ENCODE measurements at places on chromosomes 2 and 18.

DNA sequence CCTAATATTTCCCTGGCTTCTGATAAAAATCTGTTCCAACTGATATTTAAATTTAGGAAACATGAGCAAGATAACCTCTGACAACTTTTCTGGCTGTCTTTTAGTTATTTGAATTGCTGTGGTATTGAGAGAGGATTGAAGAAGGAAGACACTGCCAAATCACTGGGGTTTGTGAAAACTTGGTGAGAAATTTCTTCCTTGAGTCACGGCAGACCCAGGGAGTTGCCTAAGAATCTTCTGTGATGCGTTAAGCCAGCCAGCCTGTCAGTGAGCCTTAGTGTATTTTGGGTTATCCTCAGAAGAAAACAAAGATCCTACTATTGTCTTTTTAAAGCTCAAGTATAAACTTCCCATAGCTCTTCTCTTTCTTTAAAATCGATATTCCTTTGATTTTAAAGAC, 17.5 kb upstream of the DOK6 start:
- no peak for DNase-seq

GRCh38 chr2:234608946-234609345, 112.1 kb upstream of the ARL4C start:
- DNase-seq: no peak

- no peak for DNase-seq
Measured at GRCh38 chr2:106537047-106537446, 49.9 kb downstream of the CD8B2 start.

- DNase-seq: no peak
Measured at GRCh38 chr18:370751-371608, 103.1 kb upstream of the THOC1 start.

DNA sequence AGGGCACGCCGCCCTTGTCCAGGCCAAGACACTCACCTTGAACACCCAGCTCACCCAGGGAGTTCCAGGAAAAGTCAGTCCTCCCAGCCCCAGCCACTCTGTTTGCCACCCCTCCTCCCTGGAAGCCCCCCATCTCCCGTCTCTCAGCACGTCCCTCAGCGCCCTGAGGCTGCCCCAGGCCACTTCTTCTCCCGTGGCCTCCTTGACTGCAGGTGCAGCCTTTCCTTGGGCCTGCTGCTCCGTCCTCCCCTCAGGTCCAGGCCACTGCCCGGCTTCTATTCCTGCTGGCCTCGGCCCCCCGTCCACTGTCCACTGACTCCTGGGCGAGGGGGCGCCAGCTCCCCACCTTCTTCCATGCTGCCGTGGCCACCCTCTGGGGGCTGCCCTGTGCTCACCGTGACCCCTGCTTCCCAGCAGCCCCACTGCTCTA, 239.1 kb downstream of the HDAC4 start:
- DNase-seq: no peak

DNA sequence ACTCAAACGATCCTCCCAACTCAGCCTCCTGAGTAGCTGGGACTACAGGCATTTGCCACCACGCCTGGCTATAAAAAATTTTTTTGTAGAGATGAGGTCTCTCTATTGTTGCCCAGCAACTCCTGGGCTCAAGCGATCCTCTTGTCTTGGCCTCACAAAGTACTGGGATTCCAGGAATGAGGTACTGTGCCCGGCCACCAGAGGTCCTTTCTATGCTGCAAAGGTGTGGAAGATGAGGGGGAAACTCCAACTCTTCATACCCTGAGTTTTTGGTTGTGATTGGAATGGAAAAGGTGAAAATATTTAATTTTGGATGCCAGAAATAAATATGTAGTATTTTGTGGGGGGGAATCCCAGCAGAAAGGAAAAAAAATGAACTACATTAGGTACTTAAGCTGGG, 36.0 kb downstream of the MRPL33 start:
- no peak for DNase-seq

- DNase-seq: no peak
Measured at GRCh38 chr2:222127660-222128059, 171.1 kb downstream of the PAX3 start.

- no peak for DNase-seq
Measured at GRCh38 chr2:171651667-171652415, 35.4 kb upstream of the DYNC1I2 start.

- DNase-seq: no peak
Measured at GRCh38 chr2:205995260-205995659, 90.7 kb downstream of the INO80D start.

GRCh38 chr2:110713513-110714362, 18.6 kb upstream of the ACOXL start:
- DNase-seq: no peak

GRCh38 chr2:29894822-29895614, 26.4 kb downstream of the ALK start:
- DNase-seq: no peak

DNA sequence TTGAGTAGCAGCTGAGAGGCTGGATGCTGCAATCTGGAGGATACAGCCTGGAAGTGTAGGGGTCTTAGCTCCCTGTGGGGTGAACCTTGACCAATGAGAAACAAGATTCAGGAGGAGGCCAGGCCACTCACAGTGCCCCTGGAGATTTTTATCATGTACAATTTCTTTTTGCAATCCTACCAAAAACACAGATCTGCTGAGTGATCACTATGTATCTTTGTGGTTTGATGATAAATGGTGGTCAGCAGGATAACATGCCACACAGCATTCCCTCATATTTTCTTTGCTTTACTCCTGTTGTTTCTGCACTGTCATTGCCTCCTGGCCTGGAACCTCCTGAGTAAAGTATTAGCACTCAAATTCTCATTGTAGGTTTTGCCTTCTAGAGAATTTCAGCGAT, 357.9 kb downstream of the THSD7B start:
- no peak for DNase-seq

GRCh38 chr2:216281876-216282275, 90.4 kb downstream of the MARCHF4 start:
- DNase-seq: no peak

- peak; percentile 20 for DNase-seq
Measured at GRCh38 chr18:48030616-48031480, 100.4 kb upstream of the SMAD2 start.

- no peak for DNase-seq
Measured at GRCh38 chr2:47628904-47629303, 154.0 kb upstream of the MSH6 start.

DNA sequence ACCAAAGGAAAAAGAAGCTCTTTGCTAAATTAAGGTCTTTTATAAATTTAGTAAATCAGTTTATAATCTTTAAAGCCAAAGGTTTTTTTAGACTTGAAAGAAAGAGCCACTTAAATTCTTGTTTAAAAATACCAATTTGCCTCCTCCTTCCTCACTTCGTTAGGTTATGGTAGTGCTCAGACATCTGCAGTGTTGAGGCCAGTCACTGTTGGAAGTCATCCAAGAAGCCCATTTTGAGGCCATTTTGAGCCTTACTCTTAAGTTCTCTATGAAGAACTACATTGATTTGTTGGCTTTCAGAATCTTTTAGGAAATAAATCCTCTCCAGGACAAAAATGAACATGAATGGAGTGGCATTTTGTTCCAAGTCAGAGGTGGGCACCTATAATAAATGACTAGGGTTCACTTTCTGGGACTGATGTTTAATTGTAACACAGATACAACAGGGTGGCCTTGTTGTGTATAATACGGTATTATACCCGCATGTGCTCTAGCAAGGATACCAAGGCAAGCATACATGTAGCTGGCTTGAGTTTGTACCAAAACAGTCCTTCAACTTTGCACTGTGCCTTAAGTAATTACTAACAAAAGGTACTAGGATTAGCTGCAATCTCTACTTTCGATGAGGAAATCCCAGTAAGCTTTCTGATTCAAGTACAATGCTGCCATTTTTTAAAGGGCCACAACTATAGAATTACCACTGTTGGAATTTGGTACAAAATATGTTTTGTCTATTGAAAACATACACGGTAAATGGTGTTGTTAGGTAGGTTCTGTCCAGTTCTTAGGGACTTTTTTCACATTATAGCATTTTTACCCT, 22.8 kb downstream of the SLC66A3 start:
- no peak for DNase-seq

- DNase-seq: no peak
Measured at GRCh38 chr18:13178976-13179375, 39.6 kb upstream of the LDLRAD4 start.

- no peak for DNase-seq
Measured at GRCh38 chr18:74453642-74454198, 3.4 kb downstream of the DIPK1C start.

- DNase-seq: no peak
Measured at GRCh38 chr2:174312581-174313234, 22.0 kb upstream of the SP9 start.

DNA sequence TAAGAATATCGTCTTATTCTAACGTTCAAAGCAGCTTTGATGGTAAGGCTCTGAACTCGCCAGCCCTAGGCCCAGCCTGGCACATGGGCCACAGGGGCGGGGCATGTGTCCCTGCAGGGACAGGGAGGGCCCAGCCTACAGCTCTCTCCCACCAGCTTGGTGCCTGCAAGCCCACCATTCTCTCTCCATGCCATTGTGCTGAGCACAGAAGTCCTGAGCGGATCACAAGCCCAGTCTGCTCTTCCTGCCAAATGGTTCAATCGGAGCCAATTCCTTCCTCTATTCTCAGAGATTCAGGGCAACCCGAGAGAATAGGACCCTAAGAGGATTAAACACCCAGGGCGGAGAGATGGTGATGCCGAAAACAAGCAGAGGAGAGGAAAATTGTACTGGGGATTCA, 50.3 kb upstream of the APCDD1 start:
- no peak for DNase-seq

DNA sequence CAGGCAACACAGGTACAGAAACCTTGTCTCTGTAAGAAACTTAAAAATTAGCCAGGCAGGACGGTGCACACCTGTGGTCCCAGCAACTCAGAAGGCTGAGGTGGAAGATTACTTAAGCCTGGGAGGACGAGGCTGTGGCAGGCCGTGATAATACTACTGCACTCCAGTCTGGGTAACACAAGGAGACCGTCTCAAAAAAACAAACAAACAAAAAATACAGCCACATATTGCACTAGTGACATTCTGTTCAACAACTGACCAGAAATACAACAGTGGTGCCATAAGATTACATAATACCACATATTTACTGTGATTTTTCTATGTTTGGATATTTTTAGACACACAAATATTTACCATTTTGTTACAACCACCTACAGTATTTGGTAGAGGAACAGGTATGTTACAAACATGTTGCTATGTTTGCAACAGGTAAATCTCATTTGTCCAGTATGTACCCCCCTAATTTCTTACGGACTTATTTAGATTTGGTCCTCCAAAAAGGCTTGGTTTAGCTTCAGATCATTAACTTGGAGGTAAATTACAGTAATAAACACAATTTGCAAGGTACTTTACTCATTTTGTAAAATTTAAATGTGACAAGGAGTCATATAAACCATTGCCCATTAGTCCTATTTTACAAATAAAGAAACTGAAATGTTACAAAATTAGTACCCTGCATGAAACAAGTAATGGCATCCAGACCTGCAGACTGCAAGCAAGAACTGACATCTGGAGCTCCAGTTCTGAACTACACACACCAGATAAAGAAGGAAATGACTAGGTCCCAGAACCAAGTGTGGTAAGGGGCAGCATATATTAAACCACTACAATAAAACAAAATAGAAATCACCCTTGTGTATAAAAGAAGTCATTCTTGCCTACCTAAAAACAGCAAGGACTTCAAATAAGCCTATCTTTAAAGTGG, 36.8 kb downstream of the TRIP12 start:
- no peak for DNase-seq

GRCh38 chr2:20231159-20231558, 6.2 kb upstream of the SDC1 start:
- no peak for DNase-seq

- no peak for DNase-seq
Measured at GRCh38 chr2:20424300-20425290, 22.3 kb upstream of the RHOB start.

- no peak for DNase-seq
Measured at GRCh38 chr2:117537032-117537431, 277.5 kb upstream of the DDX18 start.

DNA sequence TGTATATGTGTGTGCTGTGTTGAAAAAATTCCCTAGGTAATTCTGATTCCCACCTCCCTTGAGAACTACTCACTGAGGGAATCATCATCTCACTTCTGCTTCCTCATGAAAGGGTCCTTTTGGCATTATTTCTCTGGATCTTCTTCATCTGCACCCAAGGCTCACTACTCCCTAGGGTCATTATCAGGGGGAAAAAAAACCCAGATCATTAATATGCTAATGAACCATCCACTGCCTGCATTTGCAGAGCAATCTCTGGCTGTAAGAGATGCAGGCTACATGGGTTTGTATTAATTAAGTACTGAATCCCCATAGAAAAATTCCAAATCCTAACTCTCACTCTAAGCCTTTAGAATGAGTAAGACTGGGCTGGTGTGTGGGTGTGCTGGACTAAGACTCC, 68.0 kb upstream of the IGFBP5 start:
- no peak for DNase-seq

DNA sequence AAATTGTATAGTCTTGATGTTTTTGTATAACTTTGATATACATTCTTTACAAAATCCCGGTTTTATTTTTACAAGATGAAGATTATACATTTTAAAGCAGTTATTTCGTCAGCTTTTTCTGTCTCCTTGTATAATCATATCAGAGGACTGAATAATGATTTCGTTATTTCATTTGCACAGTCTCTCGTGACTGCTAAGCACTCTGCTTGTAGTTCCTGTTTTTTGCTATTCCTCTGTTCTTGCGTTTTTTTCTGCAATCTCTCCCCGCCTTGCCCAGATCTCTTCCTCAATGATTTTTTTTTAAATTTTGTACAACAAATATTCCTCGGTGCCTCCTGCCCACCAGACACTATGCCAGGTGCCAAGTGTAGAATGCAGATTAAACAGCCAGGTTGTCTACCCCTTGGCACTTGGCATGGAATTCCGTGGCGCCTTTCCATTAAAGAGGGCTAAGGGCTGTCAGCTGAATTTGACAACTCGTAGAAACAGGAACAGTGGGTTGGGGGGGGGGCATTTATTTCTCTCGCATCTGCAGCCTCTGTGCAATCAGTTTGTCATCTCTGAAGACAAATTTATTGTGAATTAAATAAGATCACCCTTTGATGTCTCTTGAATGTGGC, 69.6 kb downstream of the KLHL29 start:
- DNase-seq: no peak

DNA sequence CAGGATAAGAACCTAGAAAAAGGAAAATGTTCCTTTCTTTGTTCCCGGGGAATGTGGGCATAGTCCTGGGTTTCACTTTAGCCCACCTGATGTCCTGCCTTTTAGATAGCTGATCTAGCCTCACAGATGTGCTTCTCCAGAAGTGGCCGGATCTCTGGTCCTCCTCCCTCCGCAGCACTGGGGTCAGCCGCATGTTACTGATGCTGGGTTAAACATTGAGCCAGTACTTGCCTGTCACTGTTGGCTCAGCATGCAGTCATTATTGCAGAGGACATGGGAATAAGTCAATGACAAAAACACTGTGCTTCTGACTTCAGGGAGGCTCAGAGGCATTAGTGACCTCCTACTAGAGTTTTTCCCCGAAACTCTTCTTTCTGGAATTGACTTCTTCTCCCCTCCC, 27.6 kb downstream of the NCK2 start:
- DNase-seq: no peak

DNA sequence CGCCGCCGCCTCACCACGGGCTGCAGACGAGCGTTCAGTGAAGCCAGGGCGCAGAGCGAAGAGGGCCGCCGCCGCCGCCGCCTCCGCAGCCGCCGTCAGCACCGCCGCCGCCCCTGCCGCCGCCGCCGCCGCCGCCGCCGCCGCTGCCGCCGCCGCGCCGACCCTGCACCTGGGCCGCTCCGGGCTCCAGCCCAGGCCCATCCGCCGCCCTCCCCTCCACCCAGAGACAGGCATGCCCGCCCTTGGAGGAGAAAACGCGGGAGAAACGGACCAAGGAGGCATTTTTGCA, 3.0 kb downstream of the POU3F3 start:
- DNase-seq: no peak

Data from caudate nucleus (tissue), 63 donors.